ENCODE measurements at places on chromosomes 5 and 9.

DNA sequence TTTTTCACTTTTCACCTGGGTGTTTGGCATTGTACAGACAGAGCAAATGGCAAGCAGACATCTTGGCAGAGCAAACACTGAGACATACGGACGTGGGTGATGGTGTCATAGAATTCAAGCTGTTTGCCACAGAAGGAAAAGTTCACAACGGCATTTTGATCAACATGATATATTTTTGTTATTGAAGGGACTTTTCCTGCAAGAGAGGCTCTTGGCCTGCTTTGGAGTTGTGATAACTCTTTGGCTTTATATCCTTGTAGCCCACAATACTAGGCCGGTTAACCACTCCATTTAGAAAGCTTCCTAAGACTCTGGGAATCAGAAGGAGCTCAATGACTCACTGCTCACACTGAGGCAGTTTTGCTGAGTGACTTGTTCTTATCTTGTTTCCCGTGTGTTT lies 1038.3 kb downstream of the TLE1 start:
- no peak for DNase-seq

GRCh38 chr5:176547802-176548201 lies 1.3 kb upstream of the CDHR2 start:
- DNase-seq: no peak

DNA sequence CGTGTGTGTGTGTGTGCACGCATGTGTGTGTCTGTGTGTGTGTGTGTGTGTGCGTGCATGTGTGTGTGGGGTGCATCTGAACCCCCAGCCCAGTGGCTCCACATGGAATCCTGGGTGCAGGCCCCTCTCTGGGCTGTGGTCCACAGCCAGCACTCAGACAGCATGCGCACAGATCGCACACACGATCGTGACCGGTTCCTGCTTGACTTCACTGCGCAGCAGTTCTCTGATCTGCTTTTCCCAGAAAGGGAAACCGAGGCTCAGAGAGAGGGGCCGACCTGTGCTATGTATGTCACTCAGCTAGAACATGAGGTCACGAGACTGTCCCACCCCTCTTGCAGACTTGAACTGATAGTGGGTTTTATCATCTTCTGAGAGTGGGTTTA lies 34.4 kb downstream of the RASGEF1C start:
- DNase-seq: no peak

DNA sequence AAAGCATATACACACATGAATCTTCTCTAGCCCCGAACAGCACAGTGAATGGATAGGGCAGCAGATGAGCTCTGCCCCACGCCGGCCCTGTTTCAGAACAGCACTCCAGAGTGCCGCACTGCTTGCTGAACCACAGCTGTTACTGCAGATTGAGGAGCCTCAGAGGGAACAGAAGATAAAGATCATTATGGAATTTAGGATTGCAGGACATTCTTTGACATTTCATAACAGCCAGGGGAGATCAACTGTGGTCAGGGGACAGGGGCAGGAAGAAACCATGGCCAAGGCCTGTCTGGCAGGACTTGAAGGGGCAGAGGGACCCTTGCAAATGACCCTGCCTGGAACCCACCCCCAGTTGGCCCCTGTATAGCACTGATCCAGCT lies 20.6 kb downstream of the IRF1 start:
- DNase-seq: peak; percentile 71

DNA sequence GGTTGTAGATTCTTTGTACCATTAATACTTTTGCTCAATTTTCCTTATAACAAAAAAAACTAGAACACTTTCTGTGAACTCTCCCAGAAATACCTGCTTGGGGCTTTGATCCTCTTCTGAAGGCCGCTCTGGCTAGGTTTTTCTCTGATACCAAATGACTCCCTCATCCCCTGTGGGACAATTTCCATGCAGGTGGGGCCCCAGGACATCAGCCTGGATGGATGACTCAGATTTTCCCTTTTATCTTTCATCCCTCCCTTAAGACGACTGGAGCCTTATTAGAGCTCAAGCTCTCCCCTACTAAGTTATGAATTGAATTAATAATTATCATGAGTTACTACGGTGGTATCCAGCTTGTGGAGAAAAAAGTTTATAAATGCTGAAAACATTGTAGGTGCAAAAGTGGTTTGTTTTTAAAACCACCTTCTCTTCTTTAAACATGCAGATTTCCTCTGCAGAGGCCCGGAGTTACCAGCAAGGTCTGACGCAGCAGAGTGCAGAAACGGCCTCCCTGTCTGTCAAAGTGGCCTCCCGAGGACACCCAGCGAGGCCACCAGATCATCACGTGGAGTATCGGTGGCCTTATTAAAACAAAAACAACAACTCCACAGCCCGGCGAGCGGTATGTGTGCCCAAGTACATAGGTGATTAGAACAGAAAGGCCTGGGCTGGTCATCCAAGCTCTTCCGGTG lies 50.8 kb upstream of the IRX4 start:
- no peak for DNase-seq

DNA sequence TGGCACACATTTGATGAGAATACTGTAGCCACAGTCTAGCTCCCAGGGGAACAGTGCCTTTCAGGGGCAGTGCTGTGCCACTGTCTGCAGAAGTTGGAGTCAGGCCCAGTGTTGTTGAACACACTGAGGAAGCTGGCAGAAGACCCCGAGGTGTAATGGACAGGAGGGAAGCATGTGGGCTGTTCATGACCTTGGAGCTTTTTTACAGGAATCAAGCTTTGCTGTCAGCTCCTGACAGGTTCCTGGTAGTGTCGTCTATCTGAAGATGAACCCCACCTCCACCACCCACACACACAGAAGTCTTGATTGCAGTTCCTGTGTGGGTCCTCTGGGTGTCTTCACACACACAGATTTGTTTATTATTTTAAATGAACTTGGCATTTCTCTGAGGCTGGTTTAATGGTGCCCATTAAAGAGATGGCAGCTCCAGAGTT lies 40.3 kb upstream of the TNFAIP8 start:
- DNase-seq: no peak

- DNase-seq: no peak
These were observed 350.6 kb downstream of the MLLT3 start for GRCh38 chr9:20271723-20272122.

Measured in Caco-2 (cell line).